Activated CD4-positive, CD25-positive, alpha-beta regulatory T cell treated with anti-CD3 and anti-CD28 coated beads, Interleukin-2, amount 50 U/mL, for 24 hours (primary cell): ENCODE measurements at places on chromosomes 16 and 17.

DNA sequence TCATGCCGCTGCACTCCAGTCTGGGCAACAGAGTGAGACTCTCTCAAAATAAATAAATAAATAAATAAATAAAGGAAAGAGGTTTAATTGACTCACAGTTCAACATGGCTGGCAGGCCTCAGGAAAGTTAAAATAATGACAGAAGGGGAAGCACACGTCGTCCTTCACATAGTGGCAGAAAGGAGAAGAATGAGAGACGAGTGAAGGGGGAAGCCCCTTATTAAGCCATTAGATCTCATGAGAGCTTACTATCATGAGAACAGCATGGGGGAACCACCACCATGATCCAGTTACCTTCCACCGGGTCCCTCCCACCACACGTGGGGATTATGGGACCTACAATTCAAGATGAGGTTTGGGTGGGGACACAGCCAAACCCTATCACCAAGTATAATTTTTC, 54.5 kb downstream of the PAFAH1B1 start:
- ATAC-seq = no peak

- ATAC-seq = no peak
Observed at GRCh38 chr17:73465130-73465952, 153.5 kb upstream of the CDC42EP4 start.

DNA sequence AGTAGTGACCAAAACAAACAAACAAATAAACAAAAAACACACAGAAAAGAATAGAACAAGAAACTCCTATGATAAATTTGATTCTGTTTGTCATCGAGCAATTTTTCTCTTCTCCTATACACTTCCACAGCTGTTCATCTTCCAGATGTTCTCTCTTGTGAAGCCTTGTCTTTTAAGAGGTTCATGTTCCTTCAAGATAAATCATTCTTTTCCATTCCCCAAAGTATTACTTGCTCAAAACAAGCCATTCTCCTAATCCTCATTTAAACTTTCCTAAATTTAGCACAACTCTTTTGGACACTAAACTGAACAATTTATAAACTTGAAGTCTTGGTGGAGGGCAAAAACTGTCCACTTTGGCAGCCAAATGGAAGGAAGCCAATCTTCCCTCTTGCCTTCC, 103.3 kb downstream of the ABCA8 start:
- ATAC-seq = no peak

- peak; percentile 93 for ATAC-seq
Observed at GRCh38 chr17:78725448-78726021, 56.5 kb downstream of the CYTH1 start.

- ATAC-seq = no peak
Observed at GRCh38 chr17:4947010-4947410, 1.3 kb downstream of the PFN1 start.

DNA sequence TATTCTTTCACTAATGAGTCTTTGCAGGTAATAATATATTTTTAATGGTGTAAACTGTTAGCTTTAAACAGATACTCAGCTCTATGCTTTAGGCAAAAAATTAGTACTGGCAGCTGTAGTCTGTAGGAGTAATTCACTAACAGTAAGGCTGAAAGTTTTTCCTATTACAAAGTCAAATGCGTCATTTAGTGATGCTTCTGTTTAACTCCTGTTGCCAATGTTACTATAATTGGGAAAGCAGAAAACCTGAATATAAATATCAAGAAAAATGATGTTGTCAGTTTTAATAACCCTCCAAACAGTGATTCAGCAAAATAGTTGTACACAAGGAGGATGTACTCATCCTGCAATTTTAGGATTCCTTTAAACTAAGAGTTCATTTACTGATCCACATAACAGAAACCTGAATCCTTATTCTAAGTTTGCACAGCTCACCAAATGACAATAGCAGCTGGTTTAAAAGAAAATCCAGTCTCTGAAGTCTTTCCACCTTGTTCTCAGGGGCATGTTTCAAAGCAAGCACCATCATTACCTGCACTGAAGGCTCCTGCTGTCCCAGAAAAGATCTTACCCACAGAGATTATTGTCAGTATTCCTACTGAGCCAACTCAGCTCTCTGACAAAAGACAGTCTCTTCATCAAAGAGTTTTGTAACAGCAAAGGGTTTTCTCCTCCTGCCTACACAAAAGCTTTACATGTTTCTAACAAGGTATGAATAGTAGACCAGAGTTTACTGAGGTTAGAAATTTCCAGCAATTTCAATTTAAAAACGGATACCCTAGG, 4.2 kb downstream of the CDR2 start:
- no peak for ATAC-seq
